ENCODE measurements at places on chromosomes 3 and 15.

- no peak for DNase-seq
These were observed 24.7 kb upstream of the SEMA3F start for GRCh38 chr3:50130436-50130835.

DNA sequence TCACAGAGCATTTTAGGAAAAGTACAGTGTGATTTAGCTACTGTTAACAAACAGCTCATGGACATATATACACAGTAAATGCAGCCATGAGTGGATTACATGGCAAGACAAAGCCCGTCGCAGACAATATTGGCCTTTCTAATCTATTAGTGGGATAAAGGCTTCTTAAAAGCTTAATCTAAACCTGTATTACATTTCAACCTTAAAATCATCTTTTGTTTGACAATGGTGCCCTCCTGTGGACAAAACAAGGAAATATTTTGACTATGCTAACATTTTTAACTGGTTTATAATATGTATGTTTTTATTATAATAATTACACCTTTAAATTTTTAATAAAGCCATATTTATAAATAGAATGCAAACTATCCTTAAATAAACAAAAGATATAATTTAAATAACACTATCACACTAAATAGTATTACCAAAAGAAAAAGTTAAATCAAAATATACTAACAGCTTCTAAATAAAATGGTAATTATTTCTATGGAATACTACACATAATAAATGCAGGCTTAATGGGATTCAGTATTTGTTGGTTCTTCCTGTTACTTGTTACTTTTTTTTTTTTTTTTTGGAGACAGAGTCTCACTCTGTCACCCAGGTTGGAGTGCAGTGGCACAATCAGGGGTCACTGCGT, 38.6 kb downstream of the TAFA4 start:
- no peak for DNase-seq

- DNase-seq = no peak
These were observed 66.2 kb downstream of the KLF13 start for GRCh38 chr15:31392761-31393401.

- no peak for DNase-seq
These were observed 428.1 kb downstream of the SOX2 start for GRCh38 chr3:182139627-182140357.

- DNase-seq = no peak
These were observed 44.4 kb upstream of the SPRED1 start for GRCh38 chr15:38208206-38208605.

DNA sequence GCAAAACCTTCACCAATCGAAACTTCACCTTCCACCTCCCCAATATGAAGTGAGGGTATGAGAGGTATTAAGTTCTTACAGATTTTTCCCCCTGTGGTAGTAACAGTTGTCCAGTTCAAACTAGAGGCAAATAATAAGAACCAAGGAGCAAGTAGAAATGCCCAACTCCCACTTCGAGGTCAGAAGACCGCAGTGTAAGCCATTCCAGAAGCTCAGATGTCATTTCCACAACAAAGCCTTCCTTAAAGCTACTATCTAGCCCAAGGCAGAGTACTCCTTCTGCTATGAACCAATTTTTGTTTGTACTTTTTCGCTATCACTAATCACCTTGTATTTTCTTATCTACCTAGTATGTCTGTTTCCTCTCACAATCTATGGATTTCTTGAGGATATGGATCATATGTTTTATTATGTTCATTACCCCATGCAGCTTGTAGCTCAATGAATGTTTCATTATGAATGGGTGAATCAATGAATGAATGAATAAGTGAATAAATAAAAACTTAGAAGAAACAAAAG, 235.7 kb upstream of the KCNMB2 start:
- no peak for DNase-seq

GRCh38 chr15:51403072-51403878, 61.8 kb downstream of the GLDN start:
- DNase-seq = no peak

GRCh38 chr3:25593001-25593400, 71.7 kb downstream of the TOP2B start:
- DNase-seq = no peak

GRCh38 chr15:84582583-84583157, 18.1 kb upstream of the ZSCAN2 start:
- DNase-seq = no peak

GRCh38 chr15:22887157-22887951, 48.9 kb downstream of the NIPA2 start:
- no peak for DNase-seq
